ENCODE measurements at places on chromosomes 6 and 20. TPM values are rescaled to one million over a fixed set of nuclear protein-coding genes. Genes with fewer than 3 reads are reported as not detected.

DNA sequence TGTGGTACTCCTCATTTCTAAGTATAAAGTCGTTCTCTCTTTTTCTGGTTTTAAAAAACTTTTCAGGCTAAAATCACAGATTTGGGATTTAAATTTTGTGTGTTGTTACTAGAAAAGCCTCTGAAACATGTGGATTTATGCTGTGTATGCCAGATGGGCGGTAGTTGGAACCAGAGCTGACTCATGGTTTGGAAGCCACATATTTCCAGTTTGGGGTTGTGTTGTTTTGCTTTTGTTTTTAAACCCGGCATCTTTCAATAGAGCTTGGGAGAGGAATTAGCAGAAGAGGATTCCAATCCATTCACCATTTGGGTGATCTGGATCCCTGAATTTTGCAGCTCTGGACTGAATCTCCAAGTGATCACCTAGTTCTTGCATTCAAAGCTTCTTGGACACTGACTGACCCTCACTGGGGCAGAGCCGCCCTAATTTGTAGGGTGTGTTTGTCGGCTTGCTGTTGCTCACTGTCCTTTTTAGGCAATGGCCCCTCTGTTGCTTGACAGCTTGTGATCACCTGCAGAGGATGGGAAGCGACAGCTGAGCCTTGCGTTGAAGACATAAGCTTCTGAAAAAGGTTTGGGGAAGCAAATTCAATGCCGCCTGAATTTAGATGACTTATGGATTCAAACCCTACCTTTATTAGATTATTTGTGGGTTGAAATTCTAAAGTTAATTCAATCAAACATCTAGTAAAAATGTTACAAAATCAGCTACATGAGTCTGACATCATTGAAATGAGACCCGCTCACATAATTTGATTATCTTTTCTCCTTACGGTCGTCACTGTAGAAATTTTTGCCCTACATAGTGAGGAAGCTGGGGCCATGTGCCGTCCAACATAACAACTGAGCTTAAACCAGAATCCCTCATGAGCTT lies 79.9 kb upstream of the CD83 start:
- DNase-seq: peak; percentile 9

DNA sequence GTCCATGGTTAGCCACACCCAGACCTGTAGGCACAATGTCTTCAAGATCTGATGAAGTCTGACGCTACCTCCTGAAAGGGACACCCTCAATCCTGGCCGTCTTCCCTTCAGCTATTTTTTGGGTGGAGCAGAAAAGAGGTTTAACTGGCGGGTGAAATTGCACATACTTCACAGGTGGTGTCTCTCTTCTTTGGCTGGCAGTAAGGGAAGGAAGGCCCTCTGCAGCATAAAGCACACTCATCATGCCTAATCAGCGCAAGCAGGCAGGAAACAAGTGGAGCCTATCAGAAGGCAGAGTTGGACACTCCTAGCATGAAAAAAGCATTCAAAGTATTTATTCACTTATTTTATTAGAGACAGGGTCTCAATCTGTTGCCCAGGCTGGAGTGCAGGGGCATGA lies 32.9 kb downstream of the PNLDC1 start:
- no peak for DNase-seq

IP6K3 gene
- not detected for total RNA-seq

DNA sequence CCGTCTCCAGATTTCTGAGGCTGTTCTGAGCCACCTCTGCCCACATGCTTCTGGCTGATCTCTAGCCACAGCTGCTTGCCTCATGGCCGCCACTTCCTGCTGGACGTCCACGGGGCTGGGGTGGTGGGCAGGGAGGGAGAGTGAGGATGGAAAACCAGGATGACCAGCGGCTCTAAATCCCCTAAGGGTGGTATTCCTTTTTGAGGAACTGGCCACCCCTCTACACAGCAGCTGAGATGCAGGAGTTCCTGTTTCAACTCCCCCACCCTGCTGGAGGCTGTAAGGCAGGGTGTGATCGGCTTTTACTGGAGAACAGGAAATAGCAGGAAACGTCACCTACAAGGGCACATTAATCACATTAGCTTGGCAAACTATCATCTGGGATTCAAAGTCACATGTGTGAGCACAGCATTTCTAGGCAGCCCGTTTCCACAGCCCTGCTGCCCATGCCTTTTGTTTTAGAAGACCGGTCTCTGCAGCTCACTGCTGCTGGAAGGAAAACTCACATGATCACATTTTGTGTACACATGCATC lies 181.6 kb upstream of the ECI2 start:
- no peak for DNase-seq

DNA sequence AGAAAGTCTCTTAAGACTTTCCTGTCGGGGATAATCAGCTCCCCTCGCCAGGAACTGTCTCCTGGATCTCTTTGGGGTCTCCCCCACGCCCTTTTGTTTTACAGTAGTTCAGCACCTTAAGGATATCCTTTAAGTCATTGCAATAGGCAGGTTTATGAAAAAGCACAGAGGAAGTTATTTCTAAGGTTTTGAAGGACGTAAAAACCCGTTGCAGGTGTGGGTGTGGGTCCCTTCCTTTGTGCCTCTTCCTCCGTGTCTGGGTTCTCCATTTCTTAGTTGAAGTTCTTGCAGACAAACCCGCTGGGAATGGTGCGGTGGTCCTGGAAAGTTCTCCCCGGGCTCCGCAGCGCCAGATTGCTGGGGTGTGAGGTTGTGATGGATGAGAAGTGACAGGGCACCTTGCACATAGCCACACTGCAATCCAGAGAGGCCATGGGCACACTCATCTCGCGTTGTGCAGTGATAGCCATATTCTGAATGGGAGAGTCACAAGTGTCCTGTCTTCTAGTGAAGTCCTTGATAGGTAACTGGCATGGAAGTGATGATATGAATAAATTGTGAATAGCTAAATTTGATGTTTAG lies 65.2 kb downstream of the GTF2H5 start:
- DNase-seq: no peak

DNA sequence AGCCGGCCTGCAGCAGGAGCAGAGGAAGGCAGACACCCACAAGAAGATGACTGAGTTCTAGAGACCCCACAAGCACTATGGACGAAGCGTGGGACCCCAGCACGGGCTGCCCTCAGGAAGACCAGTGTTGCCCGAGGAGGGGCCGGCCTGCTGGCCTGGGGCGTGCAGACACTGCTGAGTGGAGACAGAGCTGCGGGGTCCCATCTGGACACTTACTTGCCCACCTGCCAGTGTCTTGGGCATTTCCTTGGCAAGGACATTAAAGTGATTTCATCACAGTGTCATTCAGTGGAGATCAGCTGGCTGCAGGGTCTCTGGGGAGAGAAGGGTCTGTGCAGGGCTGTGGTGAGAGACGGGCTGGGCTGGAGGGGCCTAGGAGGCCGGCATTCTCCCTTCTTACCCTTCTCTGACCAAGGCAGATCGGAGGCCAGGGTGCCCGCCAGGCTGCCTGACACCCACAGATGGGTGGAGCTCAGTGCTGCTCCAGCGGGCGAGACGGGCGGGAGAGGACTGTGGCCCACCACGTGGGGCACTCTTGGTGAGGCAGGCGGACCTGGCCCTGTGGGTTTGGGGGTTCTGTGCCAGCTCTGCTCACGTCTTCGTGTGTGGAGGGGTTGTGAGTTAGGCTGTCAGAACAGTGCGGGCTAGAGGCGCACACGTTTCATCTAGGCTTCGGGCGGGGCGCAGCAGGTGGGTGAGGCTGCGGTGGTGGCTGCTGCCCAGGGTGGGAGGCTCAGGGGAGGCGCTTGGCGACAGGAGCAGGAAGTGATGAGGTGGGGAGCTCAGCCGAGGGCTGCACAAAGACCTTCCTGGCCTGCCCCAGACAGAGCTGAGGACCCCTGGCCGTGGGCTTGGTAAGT lies at the start of gene LIME1:
LIME1 (plus strand) TSS at position 806 of the 860 bp plus-strand sequence. CDS start 886 bp downstream, outside the sequence.
- no peak for DNase-seq

- DNase-seq: no peak
These were observed 53.8 kb downstream of the NDUFAF5 start for GRCh38 chr20:13838664-13839063.

HAO1 gene
- not detected for total RNA-seq

SLC35F1 gene
- 112 TPM for total RNA-seq

GRCh38 chr20:33893314-33893713 lies 82.2 kb downstream of the CHMP4B start:
- DNase-seq: no peak

- peak; percentile 70 for DNase-seq
These were observed 23.9 kb downstream of the SUN5 start for GRCh38 chr20:32980131-32980941.

Measured in occipital lobe (tissue), 3 donors.